Myocyte (in vitro differentiated cells): ENCODE measurements at places on chromosomes 4 and X.
A peak's percentile ranks its signal among the peaks of the same experiment; 100 is the strongest.

DNA sequence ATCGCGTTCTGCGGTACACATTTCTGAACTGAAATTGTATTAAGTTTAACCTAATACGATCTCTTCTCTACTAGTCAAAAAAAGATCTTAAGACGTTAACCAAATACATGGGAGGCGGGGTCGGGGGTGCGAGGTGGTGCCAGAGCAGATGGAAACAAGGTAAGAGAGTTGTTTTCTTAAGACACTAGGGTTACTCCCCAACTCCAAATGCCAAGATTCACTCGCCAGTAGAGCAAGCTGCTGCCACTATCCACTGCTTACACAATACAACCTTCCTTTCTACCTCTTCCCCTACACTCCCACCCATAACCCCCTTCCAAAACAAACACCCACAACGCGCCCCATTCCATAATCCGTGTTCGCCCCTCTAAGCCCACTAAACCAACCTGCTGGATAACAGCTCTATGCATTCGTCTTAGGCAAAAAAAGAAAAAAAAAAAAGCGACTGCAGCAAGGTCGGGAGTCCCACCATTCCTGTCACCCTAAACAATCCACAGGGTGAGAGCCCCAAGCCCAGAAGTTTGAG lies 1.3 kb downstream of the LCORL start:
- peak; percentile 6 for DNase-seq

DNA sequence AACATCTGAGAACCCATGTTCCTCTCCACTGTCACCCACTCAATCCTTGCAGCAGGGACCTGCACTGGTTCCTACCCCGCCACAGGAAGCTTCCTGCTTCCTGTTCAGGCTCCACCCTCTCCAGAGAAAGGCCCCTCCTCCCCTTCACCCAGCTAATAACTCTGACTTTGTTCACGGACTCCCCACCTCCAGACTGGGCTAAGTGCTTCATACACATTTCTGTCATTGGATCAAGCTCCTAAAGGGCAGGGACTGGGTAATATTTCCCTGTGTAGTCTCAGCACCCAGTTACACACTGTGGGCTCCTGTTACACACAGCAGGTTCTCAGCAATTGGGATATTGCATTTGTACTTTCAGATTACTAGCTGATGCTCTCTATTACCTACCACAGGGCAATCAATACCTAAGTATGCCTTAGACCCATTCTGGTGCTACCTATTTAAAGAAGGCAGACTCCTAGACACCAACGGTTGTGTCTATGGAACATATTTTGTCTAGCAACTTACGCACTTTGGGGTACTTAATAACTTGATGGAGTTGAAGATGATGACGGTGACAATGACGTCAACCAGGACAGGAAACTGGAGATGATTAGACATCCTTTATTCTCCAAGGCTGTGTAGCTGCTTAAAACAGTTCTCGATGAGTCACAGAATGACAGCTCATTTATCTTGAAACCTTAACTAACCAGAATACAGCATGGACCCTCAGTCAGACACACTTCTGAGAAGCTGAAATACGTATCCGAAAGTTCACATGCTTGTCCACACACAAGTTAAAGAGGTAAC lies 58.1 kb downstream of the MAML3 start:
- peak; percentile 30 for DNase-seq

DNA sequence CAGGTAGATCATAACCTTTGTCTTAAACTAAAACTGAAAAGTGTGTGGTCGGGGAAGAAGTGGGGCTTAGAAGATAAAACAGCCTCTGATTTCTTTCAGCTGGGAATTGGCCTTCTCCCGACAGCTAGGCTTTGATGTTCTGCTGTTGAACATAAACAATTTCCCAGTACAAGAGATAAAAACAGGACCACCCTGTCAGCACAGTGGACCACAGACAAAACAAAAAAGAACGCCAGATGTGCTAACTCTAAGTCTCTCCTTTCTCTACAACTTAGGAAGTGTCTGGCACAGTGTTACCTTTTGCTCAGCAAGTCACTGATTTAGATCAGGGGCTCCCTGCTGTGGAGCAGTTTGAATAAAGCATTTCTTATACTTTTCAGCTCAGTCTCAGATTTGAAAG lies 87.5 kb upstream of the UXT start:
- no peak for DNase-seq

- DNase-seq = peak; percentile 22
These were observed 49.5 kb downstream of the CLDN34 start for GRCh38 chrX:10016519-10017132.

GRCh38 chrX:8731559-8732395 lies at the start of gene ANOS1:
Gene ANOS1, minus strand, starts transcription at chrX:8732137. Its CDS starts 101 bp downstream, at chrX:8732036.
- no peak for DNase-seq
